ENCODE measurements at places on chromosomes 13 and 19.

- no peak for DNase-seq
These were observed 746.9 kb upstream of the PCDH9 start for GRCh38 chr13:67977066-67977465.

GRCh38 chr13:71621174-71622124, 245.6 kb downstream of the DACH1 start:
- no peak for DNase-seq

GRCh38 chr13:113508521-113509254, 18.2 kb upstream of the DCUN1D2 start:
- DNase-seq, result no peak

GRCh38 chr13:39353988-39354387, 249.0 kb downstream of the LHFPL6 start:
- no peak for DNase-seq

DNA sequence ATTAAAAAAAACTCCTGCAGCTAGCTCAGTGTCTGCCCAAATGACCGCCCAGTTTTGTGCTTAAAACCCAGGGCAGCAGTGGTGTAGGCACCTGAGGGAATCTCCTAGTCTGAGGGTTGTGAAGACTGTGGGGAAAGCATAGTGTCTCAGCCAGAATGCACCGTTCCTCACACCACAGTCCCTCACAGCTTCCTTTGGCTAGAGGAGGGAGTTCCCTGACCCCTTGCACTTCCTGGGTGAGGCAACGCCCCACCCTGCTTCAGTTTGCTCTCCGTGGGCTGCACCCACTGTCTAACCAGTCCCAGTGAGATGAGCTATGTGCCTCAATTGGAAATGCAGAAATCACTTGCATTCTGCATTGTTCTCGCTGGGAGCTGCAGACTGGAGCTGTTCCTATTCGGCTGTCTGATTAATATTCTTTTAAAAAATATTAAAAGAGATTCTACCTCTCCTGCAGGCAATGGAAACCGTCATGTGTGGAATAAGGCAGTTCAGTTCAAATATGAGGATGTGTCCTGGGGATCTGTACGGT, 645.7 kb downstream of the FGF9 start:
- DNase-seq, result no peak

DNA sequence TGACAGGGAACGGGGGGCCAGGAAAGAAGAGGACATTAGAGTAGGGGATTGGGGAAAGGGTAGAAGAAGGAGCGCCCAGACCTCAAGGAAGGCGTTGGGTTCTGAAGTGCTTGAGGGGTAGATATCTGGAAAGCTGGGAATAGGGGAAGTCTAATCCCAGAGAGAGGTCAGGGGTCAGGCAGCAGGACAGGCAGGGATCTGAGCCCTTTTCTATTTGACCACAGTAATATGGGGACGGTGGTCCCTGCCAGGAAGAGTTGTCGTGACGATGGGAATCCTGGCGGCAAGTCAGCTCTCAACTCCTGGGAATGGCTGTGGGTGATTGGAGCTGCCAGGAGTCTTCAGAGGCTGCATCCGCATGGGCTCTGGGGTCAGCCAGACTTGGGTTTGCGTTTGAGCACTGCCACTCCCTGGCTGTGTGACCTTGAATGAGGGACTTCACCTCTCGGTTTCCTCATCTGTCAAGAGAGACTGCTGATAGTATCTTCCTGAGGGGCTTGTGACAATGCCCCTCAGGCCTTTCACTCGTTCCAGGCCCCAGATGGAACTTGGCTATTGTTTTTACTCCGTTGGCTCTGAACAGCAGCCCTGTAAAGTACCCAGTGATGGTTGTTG, 1.3 kb downstream of the AP2A1 start:
- DNase-seq, result no peak
